ENCODE measurements at places on chromosomes 16 and 17.

GRCh38 chr17:10120749-10121148, 77.7 kb downstream of the GAS7 start:
- DNase-seq, result no peak

DNA sequence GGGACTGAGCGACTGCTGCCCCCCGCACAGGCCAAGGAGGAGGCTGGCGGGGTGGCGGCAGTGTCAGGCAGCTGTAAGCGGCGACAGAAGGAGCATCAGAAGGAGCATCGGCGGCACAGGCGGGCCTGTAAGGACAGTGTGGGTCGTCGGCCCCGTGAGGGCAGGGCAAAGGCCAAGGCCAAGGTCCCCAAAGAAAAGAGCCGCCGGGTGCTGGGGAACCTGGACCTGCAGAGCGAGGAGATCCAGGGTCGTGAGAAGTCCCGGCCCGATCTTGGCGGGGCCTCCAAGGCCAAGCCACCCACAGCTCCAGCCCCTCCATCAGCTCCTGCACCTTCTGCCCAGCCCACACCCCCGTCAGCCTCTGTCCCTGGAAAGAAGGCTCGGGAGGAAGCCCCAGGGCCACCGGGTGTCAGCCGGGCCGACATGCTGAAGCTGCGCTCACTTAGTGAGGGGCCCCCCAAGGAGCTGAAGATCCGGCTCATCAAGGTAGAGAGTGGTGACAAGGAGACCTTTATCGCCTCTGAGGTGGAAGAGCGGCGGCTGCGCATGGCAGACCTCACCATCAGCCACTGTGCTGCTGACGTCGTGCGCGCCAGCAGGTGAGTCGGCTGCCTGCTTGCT, 5.6 kb upstream of the TMEM88 start:
- no peak for DNase-seq

DNA sequence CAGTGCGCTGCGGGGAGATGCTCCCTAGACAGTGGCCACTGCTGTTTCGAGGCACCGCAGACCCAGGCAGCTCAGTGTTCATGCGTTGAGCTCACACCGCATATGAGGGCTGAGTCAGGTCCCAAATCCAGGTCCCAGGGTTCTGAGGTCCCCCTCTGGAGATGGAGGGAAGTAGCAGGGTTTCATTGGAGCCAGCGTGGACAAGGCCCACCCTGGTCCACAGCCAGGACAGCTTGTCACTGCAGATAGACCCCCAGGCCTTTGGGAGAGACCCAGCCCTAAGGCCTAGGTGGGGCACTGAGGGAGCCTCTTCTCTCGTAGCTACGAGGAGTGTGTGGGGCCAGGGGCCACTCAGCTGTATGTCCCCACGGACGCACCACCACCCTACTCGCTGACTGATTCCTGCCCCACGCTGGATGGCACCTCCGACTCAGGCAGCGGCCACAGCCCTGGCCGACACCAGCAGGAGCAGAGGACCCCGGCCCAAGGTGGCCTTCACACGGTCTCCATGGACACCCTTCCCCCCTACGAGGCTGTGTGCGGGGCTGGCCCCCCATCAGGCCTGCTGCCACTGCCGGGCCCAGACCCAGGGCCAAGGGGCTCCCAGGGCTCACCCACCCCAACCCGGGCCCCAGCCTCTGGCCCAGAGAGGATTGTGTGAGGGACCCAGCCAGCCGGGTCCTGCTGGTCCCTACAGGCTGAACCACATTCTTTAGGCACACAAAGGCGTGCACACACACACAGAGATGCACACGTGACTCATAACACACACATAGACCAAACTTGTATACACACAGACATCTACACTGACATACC, 53.4 kb downstream of the BEAN1 start:
- no peak for DNase-seq

GRCh38 chr17:19569785-19570543, 36.3 kb downstream of the SLC47A1 start:
- no peak for DNase-seq

DNA sequence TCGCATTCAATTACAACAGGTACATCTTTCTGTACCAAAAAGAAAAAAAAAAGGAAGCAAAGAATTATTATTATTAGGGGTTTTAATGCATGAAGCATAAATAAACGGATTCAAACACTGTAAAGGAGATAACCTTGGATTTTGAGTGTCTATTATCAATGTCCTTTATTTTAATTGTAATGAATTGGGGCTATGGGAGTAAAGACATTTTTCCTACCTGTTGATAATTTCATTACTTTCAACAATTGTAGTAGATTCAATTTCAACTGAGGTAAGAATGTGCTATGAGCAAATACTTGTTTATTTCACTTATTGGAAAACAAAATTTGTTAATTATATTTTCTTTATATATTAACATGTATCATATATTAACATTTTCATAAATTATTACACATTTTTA, 855.6 kb downstream of the KCNJ2 start:
- no peak for DNase-seq

GRCh38 chr17:29565643-29566472, 979 bp downstream of the ABHD15 start:
- peak; percentile 30 for DNase-seq

- DNase-seq, result no peak
Observed at GRCh38 chr17:52207796-52208195, 49.3 kb upstream of the CA10 start.

DNA sequence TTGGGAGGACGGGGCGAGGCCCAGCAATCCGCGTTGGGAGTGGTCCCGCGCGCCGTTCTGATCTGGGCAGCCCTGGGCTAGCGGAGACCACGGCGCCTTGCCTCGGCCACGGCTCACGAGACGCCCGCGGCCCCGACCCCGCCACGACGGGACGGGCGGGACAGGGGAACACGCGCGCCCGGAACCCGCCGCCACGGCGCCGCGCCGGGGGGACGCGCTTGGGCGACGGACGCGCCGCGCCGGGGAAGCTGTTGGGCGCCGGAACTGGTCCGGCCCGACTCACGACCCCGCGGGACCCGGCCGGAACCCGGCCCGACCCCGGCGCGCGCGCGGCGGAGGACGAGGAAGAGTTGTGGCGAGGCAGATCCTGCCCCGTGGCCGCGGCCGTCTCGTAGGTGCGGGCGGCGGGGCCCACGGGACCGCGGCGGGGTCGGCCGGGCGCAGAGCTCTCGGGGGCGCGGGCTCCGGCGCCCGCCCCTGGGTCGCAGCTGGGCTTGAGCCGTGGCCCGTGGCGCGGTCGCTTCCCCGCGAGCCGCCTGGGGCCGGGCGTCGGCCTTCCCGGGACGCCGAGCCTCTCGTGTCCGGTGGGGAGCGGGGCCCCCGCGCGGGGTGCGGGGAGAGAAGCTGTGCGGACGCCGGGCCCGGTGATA, at the start of gene ACSF3:
Gene ACSF3 (plus strand): TSS at position 251 of the 650 bp plus-strand sequence. CDS start 6,830 bp downstream, outside the sequence.
- DNase-seq, result peak; percentile 42

DNA sequence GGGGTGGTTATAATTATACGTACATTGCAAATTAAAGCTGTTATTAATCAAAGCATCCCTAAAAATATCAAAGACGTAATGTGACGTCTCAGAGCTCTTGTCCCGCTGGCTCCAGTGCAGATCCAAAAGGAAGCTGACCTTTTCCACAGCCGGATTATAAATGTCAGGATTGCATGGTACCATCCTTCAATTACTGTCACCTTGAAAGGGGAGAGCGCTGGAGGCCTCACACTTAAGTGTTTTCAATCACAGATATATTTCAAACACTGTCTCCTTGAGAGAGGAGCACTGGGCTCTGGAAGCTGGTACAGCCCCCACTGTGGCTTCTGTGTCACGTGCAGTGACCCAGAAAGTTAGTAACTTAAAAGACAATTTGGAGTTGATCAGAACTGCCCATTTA, 94.2 kb downstream of the AIPL1 start:
- DNase-seq, result no peak

GRCh38 chr17:70535986-70536385, 366.7 kb downstream of the KCNJ2 start:
- no peak for DNase-seq

DNA sequence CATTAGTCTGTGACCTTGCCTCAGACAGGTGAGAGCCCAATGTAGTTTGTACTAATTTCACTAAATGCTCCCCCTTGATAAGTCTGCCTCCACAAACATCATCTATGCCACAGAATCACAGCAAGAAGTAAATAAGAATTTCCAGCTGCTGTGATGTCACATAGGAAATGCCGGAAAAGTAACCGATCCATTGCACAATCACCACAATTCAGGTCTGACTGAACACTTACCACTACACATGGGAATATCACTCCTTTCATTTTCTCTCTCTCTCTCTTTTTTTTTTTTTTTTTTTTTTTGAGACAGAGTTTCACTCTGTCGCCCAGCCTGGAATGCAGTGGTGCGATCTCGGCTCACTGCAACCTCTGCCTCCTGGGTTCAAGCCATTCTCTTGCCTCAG, 79.0 kb upstream of the CDH11 start:
- no peak for DNase-seq

- DNase-seq, result no peak
Observed at GRCh38 chr16:1505073-1505844, 12.1 kb downstream of the TELO2 start.

- no peak for DNase-seq
Observed at GRCh38 chr16:27899736-27900135, 163.8 kb downstream of the GSG1L start.

DNA sequence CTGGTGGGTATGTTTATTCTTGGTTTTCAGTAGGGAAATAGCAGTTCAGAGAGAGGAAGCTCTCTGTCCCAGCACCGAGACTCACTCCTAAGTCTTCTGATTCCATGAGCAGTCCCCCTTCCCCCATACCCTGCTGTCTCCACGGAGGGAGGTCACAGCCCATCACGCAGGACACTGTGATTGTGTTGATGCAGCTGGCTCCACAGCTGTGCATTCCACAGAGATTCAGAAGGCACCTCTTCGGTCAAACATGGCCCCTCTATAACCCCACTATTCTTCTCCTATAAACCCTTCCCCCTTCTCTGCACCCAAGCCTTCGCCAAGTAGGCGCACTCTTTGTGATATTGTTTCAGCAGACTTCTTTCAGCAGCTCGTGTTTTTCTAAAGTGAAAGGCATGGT, 104.3 kb upstream of the HLF start:
- no peak for DNase-seq

- no peak for DNase-seq
Observed at GRCh38 chr17:31048142-31048541, 46.6 kb upstream of the NF1 start.

GRCh38 chr17:39662551-39663339, 2.4 kb upstream of the TCAP start:
- no peak for DNase-seq

DNA sequence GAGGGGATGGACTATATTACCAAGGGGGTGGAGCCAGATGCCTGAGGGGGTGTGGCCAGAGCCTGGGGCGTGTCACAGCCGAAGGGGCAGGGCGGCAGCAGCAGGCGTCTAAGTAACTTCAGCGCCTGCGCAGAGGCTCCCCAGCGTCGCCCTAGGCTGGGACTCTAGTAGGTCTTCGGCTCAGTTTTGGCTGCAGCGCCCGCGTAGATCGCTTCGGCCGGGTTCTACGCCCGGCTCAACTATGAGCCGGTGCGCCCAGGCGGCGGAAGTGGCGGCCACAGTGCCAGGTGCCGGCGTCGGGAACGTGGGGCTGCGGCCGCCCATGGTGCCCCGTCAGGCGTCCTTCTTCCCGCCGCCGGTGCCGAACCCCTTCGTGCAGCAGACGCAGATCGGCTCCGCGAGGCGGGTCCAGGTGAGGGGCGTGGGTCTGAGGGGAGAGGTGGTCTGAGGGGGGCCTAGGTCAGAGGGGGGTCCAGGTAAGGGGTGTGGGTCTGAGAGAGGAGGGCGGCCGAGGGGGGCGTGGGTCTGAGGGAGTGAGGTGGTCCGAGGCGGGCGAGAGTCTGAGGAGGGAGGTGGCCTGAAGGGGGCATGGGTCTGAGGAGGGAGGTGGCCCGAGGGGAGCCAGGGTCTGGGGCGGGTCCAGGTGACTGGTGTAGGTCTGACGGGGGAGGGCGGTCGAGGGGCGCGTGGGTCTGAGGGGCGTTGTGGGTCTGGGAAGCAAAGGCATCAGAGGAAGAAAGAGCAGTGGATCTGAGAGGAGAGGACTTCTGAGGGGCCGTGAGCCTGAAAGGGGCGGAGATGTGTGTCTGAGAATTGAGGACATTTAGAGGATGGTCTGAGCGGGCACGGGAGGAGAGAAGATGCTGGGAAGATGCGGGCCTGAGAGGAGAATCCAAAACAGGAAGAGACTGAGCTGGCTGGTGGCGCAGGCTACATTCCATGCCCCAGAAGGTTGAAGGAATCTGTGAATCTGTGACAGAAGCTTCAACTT, at the start of gene LPCAT2:
Gene LPCAT2 (plus strand): TSS at position 132 of the 991 bp plus-strand sequence. CDS start 110 bp downstream, at position 242.
- DNase-seq, result no peak

- DNase-seq, result peak; percentile 69
Observed at GRCh38 chr16:27449434-27450195, 47.6 kb downstream of the IL21R start.

- DNase-seq, result no peak
Observed at GRCh38 chr17:70493277-70493874, 324.0 kb downstream of the KCNJ2 start.

DNA sequence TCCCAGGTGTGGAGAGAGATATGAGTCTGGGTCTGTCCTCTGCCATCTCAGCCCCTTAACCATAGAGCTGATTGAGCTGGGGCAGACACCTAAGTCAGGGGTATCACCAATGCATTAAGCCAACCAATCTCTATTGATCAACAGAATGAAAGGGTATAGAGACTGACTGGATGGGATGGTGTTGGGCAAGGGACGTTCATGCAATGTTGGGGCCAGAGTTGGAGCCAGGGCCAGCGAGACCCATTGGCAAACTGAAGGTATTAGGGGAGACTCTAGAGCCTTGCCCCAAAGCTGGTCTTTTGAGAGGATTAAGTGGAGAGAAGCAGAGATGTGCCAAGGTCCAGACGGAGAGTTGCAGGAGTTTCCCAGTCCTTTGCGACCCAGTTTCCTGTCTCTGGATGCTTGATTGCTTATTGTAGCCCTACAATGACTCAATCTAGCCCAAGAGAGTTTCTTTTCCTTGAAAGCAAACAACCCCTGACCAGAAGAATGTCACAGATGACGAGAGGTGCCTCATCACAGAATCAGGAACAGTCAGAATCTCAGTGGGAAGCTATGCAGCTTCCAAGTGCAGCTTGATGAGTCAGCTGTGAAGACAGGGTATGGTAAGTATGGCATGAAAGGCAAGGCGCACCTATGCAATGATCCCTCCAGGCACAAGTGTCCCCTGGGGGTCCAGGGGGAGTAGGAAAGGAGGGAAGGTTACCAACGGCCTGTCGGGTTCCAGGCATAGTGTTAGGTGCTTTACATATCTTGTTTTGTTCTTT, 137.2 kb downstream of the UTP18 start:
- DNase-seq, result no peak

GRCh38 chr17:55690105-55690508, 32.6 kb downstream of the TMEM100 start:
- DNase-seq, result no peak

- no peak for DNase-seq
Observed at GRCh38 chr17:62140836-62141235, 75.8 kb upstream of the MED13 start.

GRCh38 chr16:57226701-57227621, 18.1 kb upstream of the ARL2BP start:
- DNase-seq, result no peak

- no peak for DNase-seq
Observed at GRCh38 chr17:74863420-74864296, 4.0 kb upstream of the GRIN2C start.

- DNase-seq, result no peak
Observed at GRCh38 chr16:50675686-50676610, 5.2 kb downstream of the SNX20 start.

GRCh38 chr16:47627085-47627639, 166.0 kb downstream of the PHKB start:
- no peak for DNase-seq

Measured in stimulated activated CD8-positive, alpha-beta memory T cell treated with anti-CD3 and anti-CD28 coated beads, Interleukin-12 subunit alpha, Interleukin-12 subunit beta, amount 100 ng/mL, for 1 hour (primary cell).